ENCODE measurements at places on chromosomes 5 and 9.
A peak's percentile ranks its signal among the peaks of the same experiment; 100 is the strongest.

GRCh38 chr5:127040796-127041520, 10.6 kb upstream of the MARCHF3 start:
- peak; percentile 13 for DNase-seq

GRCh38 chr5:67998709-67999261, 216.8 kb upstream of the PIK3R1 start:
- DNase-seq, result no peak

DNA sequence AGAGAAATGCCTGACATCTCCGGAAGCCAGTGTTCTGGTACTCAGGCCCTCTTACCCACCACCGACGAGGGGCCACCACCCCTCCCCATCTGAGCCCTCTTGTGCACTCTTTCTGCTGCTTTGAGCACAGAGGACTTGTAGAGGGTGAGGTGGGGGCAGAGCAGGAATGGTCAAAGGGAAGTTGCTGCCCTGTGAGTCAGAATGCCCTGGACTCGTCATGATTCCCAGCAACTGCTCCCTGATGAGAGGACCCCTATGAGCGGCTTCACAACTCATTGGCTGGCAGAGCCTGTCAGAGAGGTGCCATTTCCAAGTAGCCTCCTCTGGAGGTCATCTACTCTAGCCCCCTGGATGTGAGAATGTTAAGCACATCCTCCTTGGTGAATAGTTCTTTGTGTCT, 845 bp downstream of the ECSCR start:
- DNase-seq, result no peak

DNA sequence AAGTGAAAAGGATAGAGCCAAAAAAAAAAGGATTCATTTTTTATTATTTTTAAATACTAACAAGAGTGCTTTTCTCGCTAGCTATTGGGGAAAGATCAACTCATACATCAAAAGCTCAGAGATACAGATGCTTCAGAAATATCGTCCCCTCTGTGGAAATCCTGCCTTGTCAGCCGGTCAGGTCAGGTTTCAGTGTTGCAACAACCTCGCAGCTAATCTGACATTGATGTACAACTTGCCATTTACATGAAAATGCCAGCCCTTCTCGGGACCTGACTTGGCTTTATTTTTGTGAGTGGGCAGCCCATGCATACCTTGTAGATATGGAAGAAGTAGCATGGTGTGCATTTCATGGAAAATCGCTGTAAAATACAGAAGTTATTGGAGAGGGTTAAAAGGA, 358.8 kb upstream of the ADAMTS16 start:
- no peak for DNase-seq

GRCh38 chr9:4126184-4126865, 173.5 kb downstream of the GLIS3 start:
- peak; percentile 54 for DNase-seq

GRCh38 chr9:74920944-74921626, 31.6 kb downstream of the C9orf40 start:
- no peak for DNase-seq

- peak; percentile 50 for DNase-seq
Measured at GRCh38 chr9:107222020-107222522, 61.0 kb upstream of the RAD23B start.

GRCh38 chr5:54088081-54088480, 222.3 kb downstream of the ARL15 start:
- no peak for DNase-seq
